ENCODE measurements at places on chromosomes 13 and 19.

DNA sequence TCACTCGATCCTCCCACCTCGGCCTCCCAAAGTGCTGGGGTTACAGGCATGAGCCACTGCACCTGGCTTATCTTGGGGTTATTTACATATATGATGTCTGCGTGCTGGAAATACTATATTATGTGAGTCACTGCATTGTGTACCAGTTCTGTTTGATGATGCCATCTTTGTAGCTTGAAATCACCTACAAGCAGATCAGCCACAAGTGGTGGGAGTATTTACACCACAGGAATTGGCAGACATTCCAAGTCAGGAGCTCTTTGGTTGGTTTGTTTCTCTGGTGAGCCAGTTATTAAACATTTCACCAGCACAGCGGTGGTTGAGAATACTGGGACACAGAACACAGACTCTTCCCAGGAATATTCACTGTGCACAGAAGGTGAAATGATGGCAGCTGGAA lies 4.5 kb upstream of the TIMM44 start:
- no peak for DNase-seq

GRCh38 chr13:51620165-51620983 lies 36.1 kb downstream of the WDFY2 start:
- DNase-seq: peak; percentile 43

- DNase-seq: peak; percentile 67
These were observed 14.9 kb downstream of the LAIR2 start for GRCh38 chr19:54517483-54517882.

- DNase-seq: no peak
These were observed 715.0 kb downstream of the EFNB2 start for GRCh38 chr13:105820415-105820814.

- no peak for DNase-seq
These were observed 24.3 kb downstream of the DZIP1 start for GRCh38 chr13:95620030-95620824.

- DNase-seq: no peak
These were observed 9.1 kb upstream of the PNMA8A start for GRCh38 chr19:46480415-46480814.

DNA sequence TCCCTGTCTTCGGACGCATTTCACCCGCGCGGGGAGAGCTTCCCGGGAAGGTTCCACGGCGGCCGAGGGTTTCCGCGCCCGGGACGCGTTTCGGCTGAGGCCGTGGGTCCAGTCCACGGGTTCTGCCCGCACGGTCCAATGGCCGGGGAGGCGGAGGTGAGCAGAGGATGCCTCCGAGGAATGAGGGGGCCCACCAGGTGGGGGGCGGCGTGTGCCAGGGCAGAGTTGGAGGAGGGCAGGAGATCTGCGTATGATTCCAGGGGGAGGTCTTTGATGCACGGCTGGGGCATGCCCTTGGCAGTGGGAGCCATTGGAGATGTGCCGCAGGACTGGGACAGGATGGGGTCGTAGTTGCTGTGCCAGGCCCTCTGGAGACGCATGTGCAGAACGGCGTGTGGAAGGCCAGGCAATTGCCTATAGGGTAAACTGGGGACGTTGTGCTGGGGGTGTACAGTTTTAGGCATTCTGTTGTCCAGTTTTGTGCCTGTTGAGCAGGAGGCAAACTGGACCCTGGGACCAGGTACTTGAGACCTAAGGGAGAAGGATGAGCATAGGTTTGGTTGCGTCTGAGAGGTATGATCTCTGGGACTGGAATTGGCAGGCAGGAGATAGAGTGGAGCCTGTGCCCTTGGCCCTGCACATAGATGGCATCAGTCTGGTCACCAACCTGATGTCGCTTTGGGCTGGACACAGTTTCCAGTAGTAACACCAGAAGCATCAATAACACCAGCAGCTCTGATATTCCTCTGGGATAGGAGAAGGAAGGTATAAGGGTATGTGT lies 751 bp downstream of the ZNF584 start:
- no peak for DNase-seq

DNA sequence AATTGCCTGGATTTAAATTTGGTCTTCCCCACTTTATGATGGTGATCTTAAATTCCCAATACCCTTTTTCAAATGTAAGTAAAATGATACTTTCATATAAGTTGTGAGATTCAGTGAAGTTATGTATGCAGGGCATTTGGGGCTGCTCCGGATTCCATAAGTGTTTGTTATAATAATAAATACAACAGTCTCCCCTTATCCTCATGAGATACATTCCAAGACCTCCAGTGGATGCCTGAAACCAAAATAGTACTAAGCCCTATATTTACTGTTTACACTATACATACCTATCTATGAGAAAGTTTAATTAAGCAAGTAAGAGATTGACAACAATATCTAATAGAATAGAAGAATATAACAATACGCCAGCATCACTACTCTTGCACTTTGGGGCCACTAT lies 2237.8 kb downstream of the PCDH9 start:
- no peak for DNase-seq

DNA sequence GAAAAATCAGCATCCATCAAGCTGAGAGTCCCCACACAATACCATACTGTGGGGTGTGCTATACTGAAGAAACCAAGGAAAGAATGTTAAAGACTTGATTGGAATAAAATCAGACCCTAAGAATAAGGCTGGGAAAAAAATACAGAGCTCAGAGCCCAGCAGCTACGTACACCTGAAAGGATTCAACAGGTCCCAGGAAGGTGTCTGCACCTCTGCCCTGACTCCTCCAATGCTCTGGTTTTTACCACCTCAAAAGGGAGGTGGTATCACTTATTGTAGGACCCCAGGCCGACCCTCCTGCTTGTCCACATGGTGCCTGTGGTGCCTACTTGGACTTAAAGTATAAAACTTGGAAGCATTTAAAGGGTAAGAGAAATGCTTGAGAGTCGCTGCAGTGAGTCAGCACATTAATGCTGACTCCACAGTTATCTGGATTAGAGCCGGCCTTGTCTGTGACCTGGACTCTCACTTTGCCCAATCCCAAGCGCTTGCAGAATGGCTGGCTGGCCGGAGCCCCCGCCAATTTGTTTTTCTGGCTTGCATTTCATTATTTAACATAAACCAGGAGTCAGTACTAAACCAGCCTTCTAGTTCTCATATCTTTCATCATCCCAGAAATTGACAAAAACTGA lies 110.1 kb downstream of the FGF14 start:
- DNase-seq: no peak

- no peak for DNase-seq
These were observed 3.4 kb downstream of the SPRY2 start for GRCh38 chr13:80337288-80338081.

- DNase-seq: no peak
These were observed 3.2 kb downstream of the ZNF562 start for GRCh38 chr19:9671655-9672054.

- no peak for DNase-seq
These were observed 523.5 kb upstream of the ARGLU1 start for GRCh38 chr13:107091428-107091827.

DNA sequence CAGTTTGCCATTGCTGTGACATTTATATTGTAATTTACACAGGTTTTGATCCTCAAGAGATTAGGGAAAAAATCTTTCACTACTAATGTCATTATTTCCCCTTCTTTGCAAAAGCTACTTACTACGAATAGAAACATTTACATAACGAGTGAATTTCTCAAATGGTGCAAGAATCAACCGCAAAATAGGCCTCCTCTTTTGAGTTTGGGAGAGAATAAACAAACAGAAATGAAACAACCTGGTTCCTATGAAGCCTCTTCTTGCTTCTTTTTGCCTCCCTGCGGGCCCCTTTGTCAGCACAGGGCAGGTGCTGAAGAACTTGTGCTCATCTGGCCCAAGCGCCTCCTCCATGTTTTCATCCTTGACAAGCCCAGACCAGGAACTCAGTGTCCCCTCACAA lies 10.1 kb upstream of the GJA3 start:
- DNase-seq: no peak

- DNase-seq: no peak
These were observed 132.2 kb downstream of the FREM2 start for GRCh38 chr13:38819053-38819452.

DNA sequence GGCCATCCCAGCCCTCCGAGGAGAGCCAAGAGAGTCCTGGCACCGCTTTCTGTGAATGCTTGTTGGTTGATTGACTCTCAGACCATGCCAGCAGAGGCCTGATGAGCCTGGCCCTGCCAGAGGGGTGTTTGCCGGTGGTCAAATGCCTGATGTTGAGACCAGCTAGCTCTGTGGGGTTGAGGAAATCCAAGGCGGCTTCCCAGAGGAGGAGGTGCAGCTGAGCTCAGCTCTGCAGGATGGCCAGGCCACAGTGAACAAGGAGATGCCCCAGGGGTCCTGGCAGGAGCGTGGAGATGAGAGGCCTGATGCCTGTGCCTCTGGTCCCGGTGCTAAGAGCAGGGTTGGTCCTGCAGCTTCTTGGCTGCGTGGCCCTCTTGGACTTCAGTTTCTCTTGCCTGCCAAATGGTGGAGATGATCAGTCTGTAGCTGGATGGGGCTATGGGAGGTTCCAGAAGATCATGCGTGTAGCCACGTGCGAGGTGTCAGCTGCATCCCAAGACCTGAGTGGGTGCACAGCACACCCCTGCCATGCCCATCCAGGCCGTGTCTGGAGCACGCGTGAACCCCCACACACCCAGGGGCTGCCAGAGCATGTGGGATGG lies 16.8 kb downstream of the NFIC start:
- no peak for DNase-seq

GRCh38 chr13:83935566-83935965 lies 53.3 kb upstream of the SLITRK1 start:
- no peak for DNase-seq

GRCh38 chr19:17097593-17098126 lies 22.1 kb downstream of the MYO9B start:
- DNase-seq: no peak

- no peak for DNase-seq
These were observed 99.0 kb downstream of the PCDH20 start for GRCh38 chr13:61316647-61317046.

GRCh38 chr13:85828094-85828684 lies 29.0 kb upstream of the SLITRK6 start:
- peak; percentile 33 for DNase-seq

DNA sequence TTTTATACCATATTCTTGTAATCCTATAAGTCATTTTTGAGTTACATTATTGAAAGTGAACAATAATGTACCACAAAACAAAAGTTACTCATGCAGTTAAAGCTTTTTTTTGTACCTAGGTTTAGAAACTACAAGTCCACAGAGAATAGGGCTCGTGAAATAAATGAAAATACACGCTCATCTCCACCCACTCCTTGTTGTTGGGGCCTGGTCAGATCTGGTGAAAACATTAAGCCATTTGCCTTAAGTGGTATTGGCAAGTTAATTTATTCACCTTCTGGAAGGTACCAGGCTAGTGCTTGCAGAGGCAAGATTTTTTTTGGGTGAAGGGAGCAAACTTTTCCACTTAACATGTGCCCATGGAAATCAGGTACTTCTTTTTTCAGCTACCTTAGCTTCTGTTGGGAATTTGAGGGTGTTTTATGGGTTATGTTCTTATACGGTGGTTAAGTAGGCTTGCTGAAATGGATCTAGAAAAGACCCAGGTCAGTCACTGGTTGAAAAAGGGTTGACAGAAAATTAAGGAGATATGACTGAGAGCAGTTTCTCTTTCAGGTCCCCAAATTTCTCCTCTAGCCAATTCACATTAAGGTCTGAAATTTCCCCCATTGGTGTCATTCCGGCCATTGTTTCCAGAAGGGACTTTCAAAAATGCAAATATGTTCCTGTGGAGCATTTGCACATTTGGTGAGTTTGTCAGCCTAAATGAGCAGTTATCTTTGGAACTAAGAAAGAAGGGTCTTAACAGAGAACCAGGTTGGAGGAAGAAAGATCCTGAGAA lies 143.3 kb downstream of the KCNRG start:
- no peak for DNase-seq

GRCh38 chr13:71089056-71089455 lies 777.9 kb downstream of the DACH1 start:
- DNase-seq: no peak

GRCh38 chr13:53001444-53002225 lies 27.0 kb upstream of the OLFM4 start:
- no peak for DNase-seq

DNA sequence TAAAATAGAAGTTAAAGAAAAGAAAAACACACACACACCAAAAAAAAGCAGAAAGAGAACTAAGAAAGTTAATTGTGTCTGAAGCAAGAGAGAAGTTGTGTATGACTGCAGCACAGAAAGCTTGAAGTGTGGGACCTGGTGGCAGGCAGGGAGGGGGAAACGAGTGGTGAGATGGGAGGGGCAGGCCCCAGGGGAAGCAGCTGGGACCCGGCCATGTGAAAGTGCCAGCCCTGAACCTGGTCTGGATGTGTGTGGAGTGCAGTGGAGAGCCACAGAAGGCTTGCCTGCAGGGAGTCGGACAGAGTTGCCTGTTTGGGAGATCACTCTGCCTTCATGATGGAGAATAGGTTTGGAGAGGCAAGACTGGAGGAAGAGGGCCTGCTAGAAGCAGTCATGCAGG lies 199.0 kb downstream of the GGACT start:
- DNase-seq: no peak

DNA sequence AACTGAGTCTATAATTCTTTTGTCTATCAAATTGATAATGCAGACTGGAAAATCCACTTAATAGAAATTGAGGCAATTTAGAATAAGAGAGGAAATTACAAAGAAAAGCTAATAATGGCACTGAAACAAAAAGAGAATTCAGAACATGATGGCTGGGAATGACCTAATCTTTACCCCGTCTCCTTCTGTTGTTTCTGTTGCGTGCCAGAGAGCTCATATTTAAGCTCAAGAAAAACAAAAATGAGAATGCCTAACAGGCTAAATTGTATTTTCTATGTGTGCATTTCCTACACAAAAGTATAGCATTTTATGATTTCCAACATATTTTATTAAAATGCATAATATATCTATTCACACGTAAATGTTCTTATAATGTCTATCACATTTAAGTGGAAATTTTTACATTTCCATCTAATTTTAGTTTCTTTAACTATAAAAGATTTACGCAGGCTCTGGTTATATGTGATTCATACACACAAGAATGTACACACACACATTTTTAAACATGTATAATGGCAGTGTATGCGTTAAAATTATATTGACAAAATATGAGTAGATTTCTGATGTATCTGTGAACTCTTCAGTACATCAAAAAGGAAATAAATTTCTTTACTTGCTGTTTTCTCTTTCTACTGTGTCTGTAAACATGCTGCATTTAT lies 432.3 kb downstream of the SLITRK6 start:
- DNase-seq: no peak

GRCh38 chr13:90455823-90456222 lies 891.7 kb upstream of the MIR17HG start:
- no peak for DNase-seq

DNA sequence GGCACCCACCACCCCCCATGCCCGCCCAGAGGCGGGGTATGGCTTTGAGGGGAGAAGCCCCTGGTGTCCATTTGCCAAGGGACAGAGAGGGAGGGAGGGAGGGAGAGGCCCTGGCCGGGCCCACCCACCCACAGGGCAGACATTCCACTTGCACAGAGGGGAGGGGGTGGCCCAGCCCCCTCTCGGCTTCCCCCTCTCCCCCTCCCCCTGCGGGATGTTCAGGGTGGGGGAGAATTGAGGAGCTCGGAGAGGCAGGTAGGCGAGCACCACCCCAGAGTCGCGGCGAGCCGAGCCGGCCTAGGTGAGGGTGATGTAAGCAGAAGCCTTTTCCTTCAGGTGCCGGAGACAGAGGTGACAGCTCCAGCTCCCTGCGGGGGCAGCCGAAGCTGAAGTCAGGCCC lies 12.3 kb downstream of the DPF1 start:
- DNase-seq: no peak

- DNase-seq: no peak
These were observed 150.2 kb downstream of the DCT start for GRCh38 chr13:94329277-94329676.

- DNase-seq: no peak
These were observed 5.4 kb upstream of the PLPP2 start for GRCh38 chr19:296476-297225.

All from SHP77 treated with DMSO at 0.1 percent for 48 hours (cell line).